ENCODE measurements at places on chromosomes 4 and X. TPM values are rescaled to one million over a fixed set of nuclear protein-coding genes. Genes with fewer than 3 reads are reported as not detected.
A peak's percentile ranks its signal among the peaks of the same experiment; 100 is the strongest.

GRCh38 chr4:155667568-155668511 lies 1.2 kb downstream of the GUCY1A1 start:
- no peak for DNase-seq

DNA sequence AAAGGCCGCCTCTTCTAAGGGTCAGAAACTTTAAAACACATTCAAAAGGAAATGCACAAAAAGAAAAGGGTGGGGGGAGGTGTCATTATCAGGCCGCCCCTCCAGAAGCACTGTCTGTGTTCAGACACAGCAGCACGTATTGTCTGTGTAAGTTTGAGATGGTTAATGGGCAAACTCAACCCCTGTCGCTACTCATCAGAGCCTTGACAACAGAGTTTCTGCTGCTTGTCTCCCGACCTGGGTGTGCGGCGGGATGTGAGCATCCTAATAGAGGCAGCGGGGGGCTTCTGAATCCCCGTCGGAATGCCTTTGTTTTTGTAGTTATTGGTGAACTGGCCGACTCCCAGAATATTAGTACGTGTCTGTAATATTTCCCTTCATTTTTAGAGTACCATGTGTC lies 158.9 kb downstream of the DCTD start:
- no peak for DNase-seq

DNA sequence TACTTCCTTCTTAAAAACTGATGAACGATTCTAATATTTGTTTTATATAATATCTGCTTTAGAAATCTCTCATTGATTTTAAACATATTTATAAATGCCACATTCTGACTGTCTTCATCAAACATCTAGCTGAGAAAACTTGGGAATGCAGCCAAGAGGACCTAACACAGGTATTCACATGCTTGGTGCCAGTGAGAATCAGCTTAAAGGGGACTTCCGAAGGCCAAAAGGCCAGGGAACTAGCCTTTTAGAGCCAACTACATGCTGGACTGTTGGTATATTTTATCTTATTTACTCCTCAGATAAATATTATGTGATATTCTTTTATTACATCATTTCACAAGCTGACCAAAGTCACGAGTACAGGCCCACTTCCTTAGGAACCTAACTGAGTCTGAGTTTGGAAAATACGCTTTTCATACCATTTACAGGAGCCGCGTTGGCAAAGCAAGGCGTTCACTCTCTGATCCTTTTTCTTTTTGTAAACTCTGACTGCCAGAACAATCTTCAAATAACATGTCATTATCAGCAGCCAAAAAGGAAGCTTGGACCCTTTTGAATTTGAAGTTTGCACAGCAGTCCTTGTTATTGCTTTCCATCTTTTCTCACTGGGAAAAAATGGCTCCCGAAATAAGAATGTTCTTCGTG lies 41.1 kb upstream of the PDLIM3 start:
- DNase-seq: no peak

GRCh38 chrX:46258356-46258755 lies 286.9 kb downstream of the ZNF674 start:
- peak; percentile 20 for DNase-seq

- DNase-seq: peak; percentile 83
These were observed 8.0 kb downstream of the IGFBP7 start for GRCh38 chr4:57102050-57102624.

DNA sequence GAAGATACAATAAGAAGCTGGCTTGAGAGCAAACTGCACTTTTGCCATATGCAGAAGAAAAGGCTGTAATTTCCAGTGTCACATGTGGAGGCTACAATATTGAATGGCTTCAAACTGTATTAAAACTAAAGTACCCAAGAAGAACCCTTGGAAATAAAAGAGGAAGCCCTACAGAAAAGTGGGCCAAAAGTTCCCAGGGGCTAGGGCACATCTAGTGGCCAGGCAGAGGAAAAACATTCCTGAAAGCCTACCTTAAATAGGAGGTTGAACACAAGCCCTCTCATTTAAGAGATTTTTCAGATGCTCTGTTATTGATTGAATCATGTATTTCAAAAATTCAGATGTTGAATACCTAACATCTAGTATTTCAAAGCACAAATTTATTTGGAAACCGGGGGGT lies 40.6 kb upstream of the PRDX4 start:
- DNase-seq: no peak

DNA sequence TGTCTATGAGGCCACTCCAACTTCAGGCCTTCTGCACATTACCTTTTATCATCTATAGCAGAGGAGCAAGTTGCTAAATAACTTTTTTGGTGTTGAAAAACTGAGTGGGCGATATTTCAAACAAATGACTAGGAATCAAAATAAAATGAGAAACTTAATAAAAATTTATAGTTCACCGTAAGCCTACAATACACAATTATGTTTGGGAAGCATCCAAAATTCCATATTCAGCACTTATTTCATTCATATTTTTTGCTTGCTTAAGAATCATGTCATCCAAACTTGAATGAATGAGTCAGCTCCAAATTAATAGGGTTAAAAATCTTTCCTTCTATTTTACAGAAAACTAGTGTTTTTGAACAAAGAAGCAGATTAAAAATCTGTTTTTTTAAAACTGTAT lies 119.1 kb downstream of the SH3RF1 start:
- DNase-seq: no peak

GRCh38 chrX:103517246-103517645 lies 2.0 kb downstream of the RAB40A start:
- peak; percentile 40 for DNase-seq

NSUN7 gene
- total RNA-seq: not detected

OTC gene
- not detected for total RNA-seq

CFAP99 gene
- total RNA-seq: not detected

CCNA2 gene
- total RNA-seq: 61.6 TPM

SH3BP2 gene
- total RNA-seq: 24.3 TPM

PDE5A gene
- total RNA-seq: 18.4 TPM

CXorf49 gene
- total RNA-seq: not detected
